ENCODE measurements at places on chromosomes 6 and 20. TPM values are rescaled to one million over a fixed set of nuclear protein-coding genes. Genes with fewer than 3 reads are reported as not detected.

Gene GGT7
- 38.6 TPM for total RNA-seq

Gene ARMH2
- not detected for total RNA-seq

Gene HLA-DOB
- 0.20 TPM for total RNA-seq

Gene SULF2
- 31.2 TPM for total RNA-seq

Gene DDO
- not detected for total RNA-seq

Gene PACSIN1
- 7.0 TPM for total RNA-seq

Gene C6orf141
- total RNA-seq: 35.9 TPM

Gene MAPK14
- 32.4 TPM for total RNA-seq

Gene C20orf204
- 1.3 TPM for total RNA-seq

Gene DEFB132
- total RNA-seq: not detected

Gene HMGN4
- total RNA-seq: 54.7 TPM

Gene CDSN
- total RNA-seq: not detected

Gene CTSZ
- 35.7 TPM for total RNA-seq

Gene AHI1
- 7.8 TPM for total RNA-seq
